Stimulated activated CD8-positive, alpha-beta memory T cell treated with anti-CD3 and anti-CD28 coated beads, Interleukin-15, amount 100 ng/mL, for 24 hours (primary cell): ENCODE measurements at places on chromosomes 13 and 19.

- no peak for DNase-seq
These were observed 16.6 kb downstream of the PLK5 start for GRCh38 chr19:1540365-1540925.

DNA sequence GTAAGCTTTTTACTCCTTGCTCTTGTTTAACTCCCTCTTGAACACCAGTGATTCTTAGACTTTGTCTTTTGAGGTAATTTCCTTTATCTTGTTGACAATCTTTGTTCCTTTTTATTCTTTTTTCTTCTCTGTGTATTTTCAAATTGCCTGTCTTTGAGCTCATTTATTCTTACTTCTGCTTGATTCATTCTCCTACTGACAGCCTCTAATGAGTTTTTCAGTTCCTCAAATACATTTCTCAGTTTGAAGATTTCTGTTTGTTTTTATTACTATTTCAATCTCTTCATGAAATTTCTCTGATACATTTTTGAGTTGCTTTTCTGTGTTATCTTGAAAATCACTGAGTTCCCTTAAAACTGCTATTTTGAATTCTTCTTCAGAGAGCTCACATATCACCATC lies 154.1 kb downstream of the ATP8A2 start:
- DNase-seq = no peak

DNA sequence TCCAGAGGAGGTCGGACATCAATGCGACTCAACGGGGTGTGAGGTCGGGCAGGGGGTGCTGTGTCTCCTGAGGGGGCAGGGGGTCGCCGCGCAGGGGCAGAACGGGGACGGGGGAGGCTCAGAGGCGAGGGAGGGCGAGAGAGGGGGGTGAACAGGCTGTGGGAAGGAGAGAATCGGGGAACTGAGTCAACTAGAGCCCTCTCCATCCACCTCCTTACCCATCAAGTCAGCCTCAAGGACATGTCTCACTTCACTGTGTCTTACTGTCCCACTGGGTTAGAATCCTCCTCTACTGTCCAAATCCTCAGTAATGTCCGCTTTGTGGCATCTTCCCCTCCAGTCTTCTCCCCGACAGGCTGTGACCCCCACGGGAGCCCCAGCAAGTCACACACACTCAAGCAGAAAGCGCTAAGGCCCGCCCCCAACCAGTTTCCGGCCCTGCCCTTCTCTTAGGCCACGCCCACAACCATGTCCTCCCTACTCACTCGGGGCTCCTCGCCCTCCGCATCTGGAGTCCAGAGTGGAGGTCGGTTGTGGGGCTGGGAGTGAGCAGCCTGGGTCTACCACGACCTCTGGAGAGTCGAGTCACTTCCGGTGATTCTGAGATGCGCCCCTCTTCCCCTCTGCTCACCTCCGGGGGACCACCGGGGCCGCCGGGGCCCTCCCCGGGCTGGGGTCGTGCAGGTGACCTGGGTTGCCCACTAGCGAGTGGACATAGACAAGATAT lies 9.3 kb downstream of the PLEKHA4 start:
- DNase-seq = peak; percentile 53

- DNase-seq = no peak
These were observed 3.6 kb downstream of the TUBB4A start for GRCh38 chr19:6498294-6499036.

- no peak for DNase-seq
These were observed 60.0 kb downstream of the VWA8 start for GRCh38 chr13:41900918-41901317.

- no peak for DNase-seq
These were observed 642.3 kb upstream of the SLITRK1 start for GRCh38 chr13:84524586-84524985.

DNA sequence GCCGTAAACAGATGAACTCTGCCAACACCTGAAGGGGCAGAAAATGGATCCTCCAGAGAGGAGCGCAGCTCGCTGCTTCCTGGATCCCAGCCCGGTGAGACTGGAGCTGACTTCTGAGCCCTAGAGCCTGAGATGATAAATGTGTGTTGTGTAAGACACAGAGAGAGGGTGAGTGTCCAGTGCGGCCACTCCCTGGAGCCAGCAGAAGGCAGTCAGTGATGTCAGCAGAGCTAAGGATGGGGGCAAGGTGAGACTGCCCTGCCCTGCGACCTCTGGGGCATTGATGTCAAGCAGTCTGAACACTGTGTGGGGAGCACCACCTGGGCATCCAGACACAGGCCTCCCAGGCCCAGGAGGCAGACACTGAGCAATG lies 9.7 kb upstream of the SLC35E1 start:
- DNase-seq = no peak

DNA sequence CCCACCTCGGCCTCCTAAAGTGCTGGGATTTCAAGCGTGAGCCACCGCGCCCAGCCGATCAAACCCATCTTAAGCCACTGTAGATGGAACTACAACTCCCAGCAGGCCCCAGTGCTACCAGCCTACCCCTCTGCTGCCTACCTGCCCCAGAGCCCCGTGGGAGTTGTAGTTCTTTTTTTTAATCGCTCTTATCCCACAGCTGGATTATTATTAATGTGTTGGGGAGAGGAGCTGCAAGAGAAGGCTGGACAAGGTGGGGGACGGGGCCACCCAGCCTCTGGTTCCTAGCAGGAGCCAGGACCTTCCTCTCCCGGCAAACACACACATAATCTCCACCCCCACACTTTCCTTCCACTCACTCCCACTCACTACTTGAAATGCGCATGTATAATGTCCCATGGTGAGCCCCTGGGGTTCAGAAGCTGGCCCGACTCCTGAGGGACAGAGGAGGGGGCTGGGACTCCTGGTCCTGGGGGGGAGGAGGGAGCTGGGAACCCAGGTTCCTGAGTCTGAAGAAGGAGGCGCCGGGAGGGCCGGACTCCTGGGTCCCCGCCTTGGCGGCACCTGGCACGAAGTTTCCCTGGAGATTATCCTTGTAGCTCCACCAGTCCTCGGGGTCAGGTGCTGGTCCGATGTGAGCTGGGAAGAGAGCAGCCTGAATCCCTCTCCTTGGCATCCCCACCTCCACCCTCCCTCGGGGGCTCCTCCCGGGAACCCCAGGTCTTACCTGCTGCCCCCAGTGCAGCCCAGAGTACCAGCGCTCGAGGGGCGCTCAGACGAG lies 958 bp downstream of the CA11 start:
- DNase-seq = no peak

DNA sequence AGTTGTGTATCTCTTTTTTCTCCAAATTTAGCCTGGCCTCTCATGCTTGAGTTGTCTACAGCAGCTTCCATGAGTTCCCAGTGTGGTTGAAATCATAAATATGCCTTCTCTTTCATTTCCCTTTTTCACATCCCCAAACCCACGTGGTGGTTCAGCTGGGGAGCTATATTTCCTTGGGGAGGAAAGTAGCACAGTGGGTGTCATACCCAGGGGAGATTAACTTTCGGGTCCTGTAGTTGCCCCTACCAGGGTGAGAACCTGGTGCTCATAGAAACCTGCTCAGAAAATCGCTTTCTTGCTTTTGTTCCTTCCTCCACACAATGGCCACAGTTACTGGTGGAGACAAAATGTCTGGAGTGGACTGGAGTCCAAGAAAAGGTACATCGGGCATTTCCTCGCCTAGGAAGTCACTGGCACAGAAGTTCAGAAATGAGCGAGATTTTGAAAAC lies 7.0 kb upstream of the LILRA4 start:
- no peak for DNase-seq

DNA sequence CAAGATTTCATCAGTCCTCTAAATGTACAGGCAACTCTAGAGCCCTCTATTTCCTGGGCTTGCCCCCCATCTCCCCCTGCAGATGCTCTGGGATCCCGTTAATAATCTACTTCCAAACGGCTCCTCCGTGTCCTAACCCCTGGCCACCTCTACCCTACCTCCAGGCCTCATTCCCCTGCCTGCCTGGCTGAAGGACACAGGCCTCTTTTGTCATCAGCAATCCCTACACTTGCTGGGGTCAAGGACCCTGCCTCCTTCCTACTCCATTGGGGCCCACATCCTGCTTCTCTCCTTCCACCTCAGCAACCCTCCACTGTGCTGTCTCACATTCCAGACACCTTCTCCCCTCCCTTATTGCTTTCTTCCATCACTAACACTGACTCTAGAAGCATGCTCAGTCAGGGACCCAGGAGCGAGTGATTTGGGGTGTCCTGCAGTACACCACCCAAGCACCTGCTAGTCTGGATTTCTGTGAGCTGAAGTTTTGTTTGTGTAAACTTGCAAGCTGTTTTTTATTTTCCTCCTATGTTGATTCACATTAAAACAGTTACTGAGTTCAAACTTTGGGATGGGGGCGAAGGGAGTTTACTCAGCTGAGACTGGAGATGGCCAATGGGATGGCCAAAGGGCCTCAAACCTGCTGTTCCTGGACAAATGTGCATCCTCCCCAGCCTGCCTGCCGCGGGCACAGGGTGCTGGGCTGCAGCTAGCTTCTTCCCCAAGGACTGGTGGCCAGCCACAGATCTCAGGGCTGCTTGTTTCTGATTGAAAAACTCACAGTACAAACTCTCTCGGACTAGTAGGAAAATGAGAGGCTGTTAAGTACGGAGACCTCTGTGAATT lies 314.7 kb downstream of the FOXO1 start:
- no peak for DNase-seq

DNA sequence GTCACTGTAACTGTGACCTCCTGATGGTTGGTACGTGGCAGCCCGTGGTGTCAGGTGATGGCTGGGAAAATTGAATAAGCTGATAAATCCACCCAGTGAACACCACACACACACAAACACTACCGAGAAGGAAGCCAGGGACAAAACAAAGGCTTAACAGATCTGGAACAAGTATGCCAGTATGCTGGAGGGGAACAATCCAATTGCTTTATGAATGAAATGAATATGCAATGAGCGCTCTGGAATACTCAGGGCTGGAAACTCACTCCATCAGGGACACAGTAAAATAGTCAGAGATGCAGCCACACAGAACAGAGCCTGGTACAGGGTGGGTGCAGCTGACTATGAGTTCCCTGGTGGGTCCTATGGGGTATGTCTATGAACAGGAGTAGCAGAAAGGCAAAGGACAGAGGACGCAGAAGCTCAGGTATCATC lies 16.7 kb downstream of the TMTC4 start:
- DNase-seq = no peak
